ENCODE measurements at places on chromosomes 4 and X.

DNA sequence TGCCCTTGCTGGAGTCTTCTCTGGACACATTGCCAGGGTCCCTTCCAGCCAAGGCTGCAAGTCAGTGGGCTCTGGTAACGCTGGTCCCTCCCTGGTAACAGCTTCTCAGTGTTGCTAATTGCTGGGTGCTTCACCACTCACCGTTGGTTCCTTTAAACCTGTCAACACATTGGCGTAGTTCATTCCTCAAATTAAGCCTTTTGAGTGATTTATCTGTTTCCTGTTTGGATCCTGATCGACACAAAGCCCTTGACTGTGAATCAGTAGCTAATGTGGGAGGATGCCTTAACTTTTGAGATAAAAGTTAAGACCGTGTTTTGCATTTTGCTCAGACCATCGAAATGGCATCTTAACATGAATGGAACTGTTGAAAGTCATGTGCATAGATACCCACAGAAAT lies 125.9 kb downstream of the AMELX start:
- no peak for DNase-seq

- no peak for DNase-seq
Measured at GRCh38 chr4:76738086-76738931, 159.6 kb downstream of the SOWAHB start.

- no peak for DNase-seq
Measured at GRCh38 chrX:2717312-2717711, 26.2 kb downstream of the CD99 start.

GRCh38 chr4:94339779-94340178 lies 2.9 kb downstream of the HPGDS start:
- no peak for DNase-seq

GRCh38 chr4:99961711-99962110 lies 11.6 kb upstream of the H2AZ1 start:
- DNase-seq, result no peak

DNA sequence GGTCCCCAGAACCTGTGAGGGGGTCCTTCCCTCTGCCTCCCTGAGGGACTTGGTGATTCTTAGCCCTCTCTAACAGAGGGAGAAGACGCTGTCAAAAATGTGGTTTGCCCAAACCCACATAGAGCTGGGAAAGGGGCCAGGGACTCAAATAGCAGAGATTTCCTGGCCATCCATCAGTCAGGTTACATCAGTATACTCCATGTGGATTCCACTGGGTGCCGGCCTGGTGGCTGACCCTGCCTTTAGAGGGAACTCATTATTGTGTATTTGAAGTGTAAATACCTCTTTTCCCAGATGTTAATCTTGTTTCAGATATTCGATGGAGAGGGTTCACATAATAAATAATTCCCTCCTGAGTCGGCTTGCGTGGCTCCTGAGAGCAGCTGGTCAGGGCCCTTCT lies 130.3 kb downstream of the TBL1X start:
- no peak for DNase-seq

DNA sequence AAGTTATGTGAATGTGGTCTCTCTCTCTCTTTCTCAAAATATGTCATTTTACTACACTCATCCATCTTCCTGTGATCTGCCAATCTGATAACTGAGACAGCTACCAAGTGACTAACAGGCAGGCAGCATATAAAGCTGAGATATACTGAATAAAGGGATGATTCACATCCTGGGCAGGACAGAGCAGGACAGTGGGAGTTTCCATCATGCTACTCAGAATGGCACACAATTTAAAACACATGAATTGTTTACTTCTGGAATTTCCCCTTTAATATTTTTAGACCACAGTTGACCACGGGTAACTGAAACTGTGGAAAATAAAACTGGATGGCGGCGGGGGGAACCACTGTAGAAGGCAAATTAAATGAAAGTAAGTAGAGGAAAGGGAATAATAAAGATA lies 58.6 kb upstream of the DCTD start:
- DNase-seq, result no peak

DNA sequence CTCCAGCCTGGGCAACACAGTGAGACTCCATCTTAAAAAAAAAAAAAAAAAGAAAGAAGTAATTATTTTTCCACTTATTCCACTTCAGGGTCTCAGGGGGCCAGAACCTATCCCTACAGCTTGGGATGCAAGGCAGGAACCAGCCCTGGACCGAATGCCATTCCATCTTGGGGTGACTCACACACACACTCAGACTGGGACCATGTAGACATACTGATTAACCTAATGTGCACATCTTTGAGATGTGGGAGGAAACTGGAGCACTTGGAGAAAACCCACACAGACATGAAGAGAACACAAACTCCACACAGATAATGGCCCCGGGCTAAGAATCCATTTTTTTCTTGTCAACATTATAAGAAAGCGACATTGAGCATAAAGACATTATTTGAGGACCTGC lies 132.5 kb downstream of the PTTG2 start:
- DNase-seq, result no peak

- DNase-seq, result no peak
Measured at GRCh38 chrX:20498851-20499635, 232.3 kb upstream of the RPS6KA3 start.

GRCh38 chr4:52979821-52980590 lies 117.9 kb downstream of the RASL11B start:
- no peak for DNase-seq

GRCh38 chrX:38890326-38890725 lies 89.1 kb downstream of the MID1IP1 start:
- DNase-seq, result no peak

GRCh38 chrX:118108304-118108703 lies 8.3 kb downstream of the KLHL13 start:
- no peak for DNase-seq

DNA sequence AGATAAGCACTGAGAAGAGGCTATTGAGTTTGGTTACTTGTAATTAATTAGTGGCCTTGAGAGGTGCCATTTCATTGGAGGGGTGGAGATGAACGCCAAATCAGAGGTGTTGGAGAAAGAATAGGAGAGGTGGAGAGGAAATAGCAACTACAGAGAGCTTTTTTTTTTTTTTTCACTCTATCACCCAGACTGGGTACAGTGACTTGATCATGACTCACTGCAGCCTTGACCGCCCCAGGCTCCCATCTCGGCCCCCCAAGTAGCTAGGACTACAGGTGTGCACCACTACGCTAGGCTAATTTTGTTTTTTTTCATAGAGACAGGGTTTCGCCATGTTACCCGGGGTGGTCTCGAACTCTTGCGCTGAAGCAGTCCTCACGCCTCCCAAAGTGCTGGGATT lies 5.2 kb downstream of the NHS start:
- DNase-seq, result no peak

GRCh38 chr4:177706916-177707315 lies 264.7 kb upstream of the AGA start:
- DNase-seq, result no peak

DNA sequence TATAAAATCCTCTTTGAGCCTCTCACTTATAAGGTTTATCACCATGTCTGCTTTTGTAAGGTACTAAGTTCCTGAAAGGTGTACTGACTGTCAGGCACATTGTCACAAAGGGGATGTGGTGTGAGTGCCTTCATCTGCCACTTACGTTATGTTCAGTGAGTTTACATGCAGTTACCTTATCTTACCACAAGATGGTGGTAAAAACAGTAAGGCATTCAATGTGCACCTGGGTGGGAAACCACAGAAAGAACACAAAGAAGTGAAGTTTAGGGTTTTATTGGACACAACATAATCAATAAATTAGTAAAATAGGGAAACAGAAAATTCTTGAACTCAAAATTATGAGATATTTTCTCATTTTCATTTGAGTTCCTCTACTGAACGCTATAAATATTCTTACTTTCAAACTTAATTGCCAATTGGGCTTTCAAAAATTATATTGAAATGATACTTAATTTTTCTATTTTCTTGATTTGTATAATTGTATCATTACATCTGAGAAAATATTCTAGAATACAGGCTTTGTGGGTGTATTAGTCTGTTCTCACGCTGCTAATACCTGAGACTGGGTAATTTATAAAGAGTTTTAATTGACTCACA lies 650.8 kb downstream of the PCDH7 start:
- DNase-seq, result no peak

DNA sequence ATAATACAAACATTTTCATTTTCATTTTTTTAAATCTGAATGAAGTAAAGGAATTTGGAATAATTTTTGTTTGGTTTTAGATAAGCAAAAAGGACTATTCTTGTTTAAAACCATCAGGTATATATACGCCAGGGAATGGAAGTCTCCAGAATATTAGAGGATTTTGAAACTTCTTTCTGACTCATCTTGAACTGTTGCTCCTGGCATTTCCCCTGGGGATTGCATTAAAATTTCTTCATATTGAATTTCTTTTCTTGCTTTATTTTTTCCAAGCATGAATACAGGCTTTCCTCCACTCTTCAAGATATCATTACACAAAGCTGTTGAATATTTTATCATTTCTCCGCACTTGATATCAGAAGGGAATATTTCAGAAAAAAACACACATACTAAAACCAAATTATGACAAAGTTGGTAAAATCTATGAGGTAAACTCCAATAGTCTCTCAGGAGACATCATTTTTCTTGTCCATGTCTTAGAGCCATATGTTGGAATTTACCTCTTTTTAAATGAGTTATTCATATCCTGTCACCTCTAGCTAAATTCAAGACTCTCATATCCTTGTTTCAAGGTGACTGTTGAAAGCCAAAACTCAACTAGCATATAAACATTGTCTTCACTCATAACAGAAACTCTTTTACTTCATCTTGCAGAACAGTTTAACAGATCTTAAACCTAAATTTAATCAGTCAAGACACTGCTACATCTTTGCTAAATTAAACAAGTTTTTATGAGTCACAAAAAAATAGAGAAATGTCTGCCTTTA lies 20.7 kb upstream of the CSN1S1 start:
- DNase-seq, result no peak

GRCh38 chr4:68319040-68319439 lies 30.9 kb downstream of the YTHDC1 start:
- DNase-seq, result no peak

- DNase-seq, result no peak
Measured at GRCh38 chrX:19864736-19865135, 22.7 kb downstream of the SH3KBP1 start.

GRCh38 chr4:48898733-48899431 lies 7.7 kb downstream of the OCIAD2 start:
- DNase-seq, result no peak

DNA sequence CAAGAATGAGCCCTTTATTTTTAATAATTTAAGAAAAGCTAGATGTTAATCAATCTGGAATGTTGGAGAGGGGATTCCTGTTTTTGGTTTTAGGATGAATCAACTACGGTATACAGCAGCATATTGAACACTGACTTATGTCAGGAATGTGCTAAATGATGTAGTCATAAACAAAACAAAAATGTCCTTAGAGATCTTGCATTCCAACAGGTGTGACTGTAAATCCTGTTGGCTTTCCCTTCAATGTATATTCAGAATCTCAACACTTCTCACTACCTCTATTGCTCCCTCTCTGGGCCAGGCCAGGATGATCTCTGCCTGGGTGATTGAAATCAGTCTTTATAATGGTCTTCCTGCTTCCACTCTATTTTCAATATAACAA lies 37.8 kb upstream of the BDH2 start:
- no peak for DNase-seq

DNA sequence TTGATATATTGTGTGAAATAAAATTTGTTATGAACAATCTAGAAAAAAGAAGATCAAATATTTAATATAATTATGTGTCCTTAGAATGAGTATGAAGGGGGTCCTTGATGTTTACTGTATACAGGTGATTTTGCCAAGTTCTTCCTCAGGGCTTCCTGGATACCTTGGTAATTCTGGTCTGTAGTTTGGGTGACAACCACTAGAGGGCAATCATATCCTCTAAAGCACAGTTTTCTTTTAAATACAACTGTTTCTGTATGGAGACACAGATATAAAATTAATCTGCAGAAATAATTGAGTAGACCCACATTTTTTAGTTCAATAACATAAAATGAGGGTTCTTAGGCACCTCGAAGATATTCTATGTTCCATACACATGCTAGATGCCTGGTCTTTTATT lies 157.7 kb downstream of the SPANXN1 start:
- DNase-seq, result no peak
